ENCODE measurements at places on chromosomes 6 and 20.

- DNase-seq = no peak
Measured at GRCh38 chr6:144581812-144582537, 296.8 kb downstream of the UTRN start.

DNA sequence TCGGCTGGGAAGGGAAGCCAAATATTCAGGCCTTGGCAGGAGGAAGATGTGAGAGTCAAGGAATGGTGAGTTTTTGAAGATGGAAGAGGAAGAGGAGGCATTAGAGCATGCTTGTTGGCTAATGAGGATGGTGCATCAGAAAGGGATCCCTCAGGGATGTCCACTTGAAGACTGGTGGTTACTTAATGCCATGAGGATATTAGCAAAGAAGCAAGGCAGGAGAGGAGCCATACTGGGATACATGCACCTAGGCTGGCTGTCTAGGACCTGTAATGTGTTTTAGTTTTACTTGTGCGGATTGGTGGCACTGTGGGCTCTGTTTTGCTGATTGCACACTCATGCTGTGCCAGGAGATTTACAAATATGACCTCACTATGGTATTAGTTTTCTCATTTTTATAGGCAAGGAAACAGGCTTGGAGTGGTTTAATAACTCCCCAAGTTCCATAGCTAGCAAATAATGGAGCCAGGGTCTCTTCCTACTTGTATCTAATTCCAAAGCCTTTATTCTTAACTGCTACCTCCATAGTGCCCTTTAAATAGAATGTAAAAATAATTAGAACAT lies 37.8 kb downstream of the NCOA7 start:
- no peak for DNase-seq

GRCh38 chr6:132251711-132252110 lies 149.6 kb downstream of the MOXD1 start:
- DNase-seq = no peak

GRCh38 chr6:53761036-53761435 lies 33.8 kb upstream of the LRRC1 start:
- no peak for DNase-seq

- no peak for DNase-seq
Measured at GRCh38 chr6:144920391-144920961, 635.3 kb downstream of the UTRN start.

DNA sequence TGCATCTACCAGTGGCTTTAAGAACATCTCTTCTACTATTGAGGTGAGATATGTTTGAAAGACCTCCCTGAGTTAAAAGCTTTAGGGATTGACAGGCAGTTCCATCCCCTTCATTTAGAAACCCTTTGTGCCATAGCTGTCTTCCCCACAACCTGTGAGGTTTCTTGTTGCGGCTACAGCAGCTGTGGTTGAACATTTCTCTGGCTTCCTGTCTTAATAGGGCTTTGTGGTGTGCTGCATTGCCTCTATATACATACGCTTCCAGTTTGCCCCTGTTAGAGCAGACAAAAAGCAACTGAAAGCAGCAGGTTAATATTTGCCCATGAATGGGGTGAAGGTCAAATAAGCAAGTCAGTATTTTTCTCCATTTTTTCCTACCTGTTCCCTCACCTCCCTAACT lies 210.2 kb downstream of the TMEM200A start:
- DNase-seq = no peak

- no peak for DNase-seq
Measured at GRCh38 chr6:18676548-18676947, 289.4 kb downstream of the RNF144B start.
